ENCODE measurements at places on chromosomes 5 and 9.

DNA sequence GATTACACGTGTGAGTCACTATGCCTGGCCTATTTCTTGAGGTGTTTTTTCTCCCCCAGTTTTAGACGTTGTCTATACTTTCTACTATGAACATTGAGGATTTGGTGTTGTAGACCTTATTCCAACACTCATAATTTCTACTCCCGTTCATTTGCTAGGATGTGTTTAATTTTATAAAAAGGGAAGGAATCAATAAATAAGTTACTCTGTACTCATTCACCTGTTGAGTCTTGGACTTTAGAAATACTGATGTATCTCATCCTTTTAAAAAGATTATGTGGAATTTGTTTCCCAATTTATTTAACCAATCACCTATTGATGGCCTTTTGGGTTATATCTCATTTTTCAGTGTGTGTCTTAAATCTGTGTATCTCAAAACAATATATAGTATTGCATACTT is 3.2 kb downstream of the CDK7 start:
- no peak for DNase-seq

DNA sequence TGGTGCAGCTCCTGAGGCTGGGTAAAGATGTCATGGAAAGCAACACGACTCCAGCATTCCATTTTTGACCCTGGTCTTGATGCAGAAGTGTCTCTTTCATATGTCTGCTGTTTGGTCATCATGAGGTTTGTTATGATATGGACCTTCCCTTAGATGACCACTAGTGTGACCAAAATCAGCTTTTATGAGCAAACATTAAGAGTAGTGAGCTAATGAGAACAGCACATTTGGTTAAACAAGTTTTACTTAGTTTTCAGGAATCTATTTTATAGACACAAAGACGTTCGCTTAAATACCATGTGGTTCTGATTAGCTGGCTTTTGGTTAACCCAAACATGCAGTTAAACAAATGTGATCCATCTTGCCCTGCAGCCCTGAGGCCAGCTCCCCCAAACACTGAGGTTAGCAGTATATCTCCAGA is 56.7 kb upstream of the ACTBL2 start:
- DNase-seq = no peak

DNA sequence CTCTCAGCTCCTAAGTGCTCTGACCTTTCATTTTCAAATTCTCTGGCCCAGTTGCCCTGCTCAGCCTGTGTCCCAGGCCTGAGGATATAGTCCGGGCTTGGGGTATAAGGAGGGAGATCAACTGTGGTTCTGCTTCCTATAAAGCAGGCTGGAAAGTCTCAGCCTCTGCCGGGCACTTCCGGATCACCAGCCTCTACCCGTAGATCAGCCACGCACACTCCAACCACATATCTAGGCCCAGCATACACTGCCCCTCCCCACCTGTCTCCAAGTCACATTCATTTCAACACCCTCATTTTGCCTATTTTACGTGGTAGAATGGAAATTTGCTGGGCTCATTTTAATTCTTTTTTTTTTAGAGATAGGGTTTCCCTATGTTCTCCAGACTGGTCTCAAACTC is 3.1 kb downstream of the ZER1 start:
- no peak for DNase-seq

DNA sequence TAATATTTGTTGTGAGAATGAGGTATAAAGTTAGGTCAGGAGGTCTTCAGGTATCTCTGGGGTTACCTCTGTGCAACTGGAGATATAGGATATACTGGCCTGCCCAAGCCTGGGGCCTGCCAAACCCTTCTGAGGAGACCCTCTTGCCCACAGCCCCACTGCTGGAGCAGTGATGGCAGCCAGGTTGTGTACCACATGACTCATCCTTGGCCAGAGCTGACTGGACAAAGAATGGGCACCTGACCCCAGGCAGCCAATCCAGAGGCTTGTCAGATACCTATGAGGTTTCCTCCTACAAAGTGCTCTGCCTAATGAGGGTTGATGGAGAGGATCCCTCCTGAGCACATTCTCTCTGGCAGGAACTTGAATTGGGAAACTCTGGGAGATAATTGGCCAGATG is 56.1 kb upstream of the TBC1D2 start:
- DNase-seq = no peak

DNA sequence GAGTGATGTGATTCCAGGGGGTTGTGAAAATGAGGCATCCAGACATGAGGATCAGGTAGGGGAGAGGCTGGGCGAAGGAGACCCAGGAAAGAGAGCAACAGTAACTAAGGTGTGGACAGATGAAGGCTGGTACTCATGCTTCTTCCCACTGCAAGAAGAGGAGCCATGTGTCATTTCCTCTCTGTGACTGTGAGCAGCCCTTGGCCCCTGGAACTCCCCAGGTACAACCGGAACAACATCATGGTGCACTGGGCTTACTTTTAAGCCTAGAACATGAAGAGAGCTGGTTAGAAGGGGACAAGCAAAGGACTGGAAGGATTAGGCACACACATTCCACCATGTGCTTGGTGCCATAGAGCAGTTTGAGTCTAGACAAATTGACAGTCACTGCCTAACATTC is 10.9 kb upstream of the IL12B start:
- no peak for DNase-seq

- no peak for DNase-seq
Measured at GRCh38 chr9:114233491-114234185, 78.3 kb downstream of the COL27A1 start.

DNA sequence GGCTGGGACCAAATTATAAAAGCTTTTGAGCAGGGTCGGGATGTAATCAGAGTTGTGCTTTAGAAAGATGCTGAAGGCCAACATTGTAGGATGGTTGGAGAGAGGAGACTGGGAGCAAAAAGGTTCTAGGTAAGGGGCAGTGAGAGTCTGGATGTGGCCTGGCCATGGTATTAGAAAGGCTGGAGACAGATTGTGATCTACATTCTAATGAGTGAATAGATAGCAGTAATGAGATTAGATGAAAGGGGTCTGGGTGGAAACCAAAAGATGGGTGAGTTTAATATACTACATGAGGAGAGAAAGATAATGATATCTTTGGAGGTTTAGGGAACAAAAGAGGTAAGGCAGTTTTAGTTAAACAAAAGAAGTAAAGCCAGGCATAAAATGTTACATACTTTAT is 88.8 kb upstream of the SH3GL2 start:
- DNase-seq = no peak

DNA sequence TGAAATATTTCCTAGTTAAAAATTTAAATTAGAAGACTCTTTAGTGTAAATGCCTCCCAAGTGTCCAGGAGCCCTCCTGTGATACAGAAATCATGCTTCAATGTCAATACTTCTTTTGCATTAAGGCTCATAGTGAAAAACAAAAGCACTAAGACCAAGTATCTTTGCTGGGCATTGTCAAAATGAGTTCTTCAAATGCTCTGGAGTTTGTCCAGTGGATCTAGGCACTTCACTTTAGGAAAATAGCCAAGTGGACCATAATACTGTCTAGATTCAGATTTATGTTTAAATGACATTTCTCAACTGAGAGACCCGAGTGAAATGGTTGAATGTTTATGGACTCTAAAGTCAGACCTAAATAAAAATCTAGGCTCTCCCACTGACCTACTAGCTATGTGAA is 21.3 kb upstream of the CCDC112 start:
- no peak for DNase-seq

DNA sequence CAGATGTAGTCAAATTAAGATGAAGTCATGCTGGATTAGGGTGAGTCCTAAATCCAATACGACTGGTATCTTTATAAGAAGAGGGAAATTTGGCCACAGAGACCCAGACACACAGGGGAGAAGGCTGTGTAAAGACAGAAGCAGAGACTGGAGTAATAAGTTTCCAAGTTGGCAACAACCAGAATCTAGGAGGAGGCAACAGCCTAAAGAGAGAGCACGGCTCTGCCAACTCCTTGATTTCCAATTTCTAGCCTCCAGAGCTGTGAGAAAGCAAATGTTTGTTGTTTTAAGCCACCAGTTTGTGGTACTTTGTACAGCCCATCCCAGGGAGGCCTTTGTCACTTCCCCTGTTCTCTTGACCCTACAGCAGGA is 74.4 kb downstream of the ATG10 start:
- DNase-seq = no peak

- no peak for DNase-seq
Measured at GRCh38 chr5:172622091-172623046, 18.7 kb upstream of the NEURL1B start.

GRCh38 chr5:39177631-39177964 is 41.8 kb downstream of the FYB1 start:
- DNase-seq = peak; percentile 84

- no peak for DNase-seq
Measured at GRCh38 chr5:140025736-140026135, 17.4 kb downstream of the NRG2 start.

DNA sequence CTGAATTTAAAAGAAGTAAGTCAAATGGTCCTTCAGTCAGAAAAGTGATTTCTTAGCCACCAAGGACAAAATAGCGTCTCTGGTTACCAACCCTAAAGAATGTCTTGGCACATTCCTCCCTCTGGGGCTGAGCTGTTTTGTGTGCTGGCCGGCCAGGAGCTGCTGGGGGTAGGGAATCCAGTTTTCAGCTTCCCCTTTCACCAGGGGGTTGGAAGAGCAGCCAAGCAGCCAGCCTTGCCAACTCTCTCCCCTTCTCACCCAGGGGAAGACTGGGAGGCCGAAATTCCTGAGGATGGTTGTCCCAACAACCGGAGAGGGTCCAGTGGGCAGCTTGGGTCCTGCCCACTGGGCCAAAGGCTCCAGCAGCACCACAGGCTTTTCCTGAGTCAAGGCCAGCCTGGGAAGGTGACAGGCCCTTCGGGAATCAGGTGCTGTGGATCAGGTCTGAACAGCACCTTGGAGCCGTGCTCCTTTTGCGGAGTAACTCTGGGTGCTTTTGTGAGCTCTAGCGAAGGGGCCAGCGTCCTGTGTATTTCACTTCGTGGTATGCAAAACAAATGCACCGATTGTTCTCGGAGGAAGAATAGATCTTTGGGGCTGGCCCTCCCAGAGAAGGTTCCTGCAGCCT is 4.2 kb downstream of the WWC1 start:
- DNase-seq = no peak

DNA sequence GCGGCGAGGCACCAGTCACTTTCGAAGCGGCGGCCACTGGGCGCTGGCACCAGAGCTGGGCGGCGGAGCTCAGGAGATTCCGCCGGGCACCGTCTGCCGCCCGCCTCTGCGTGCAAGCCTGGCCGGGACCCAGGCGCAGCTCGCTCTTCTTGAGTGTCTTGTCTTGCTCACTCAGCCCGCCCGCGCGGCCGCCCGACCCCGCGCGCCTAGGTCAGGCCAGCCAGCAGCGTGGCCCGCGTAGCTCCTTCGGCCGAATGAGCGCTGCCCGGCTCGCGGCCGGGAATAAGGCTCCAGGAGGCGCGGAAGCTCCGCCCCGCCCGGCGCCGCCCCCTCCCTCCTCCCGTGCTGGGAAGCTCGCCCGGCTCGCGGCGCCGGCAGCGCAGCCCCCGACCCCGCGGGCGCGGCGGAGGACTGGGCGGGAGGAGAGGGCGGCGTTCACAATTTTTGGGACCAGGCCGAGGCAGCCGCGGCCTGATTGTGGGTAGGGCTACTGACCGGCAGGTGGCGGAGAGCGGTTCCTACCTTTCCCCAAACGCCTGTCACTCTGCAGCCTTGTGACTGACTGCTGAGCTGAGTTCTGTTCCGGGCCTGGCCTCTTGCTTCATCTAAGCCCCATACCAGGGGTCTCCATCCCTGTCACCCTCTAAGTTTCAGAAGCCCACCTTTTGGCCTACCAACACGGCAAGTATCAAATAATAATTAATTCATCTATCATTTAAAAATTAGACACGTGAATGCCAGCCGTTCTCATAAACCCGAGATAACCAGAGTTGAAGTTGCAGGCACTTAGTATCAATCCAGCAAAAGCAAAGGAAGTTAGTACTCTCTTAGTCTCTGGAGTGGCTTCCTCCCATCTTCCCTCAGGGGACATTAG is at the start of gene HBEGF:
Gene HBEGF, minus strand, starts transcription at position 256 of the 874 bp plus-strand sequence. CDS start 275 bp downstream, outside the sequence.
- DNase-seq = peak; percentile 76

- no peak for DNase-seq
Measured at GRCh38 chr9:700365-701282, 140.9 kb upstream of the DMRT1 start.

DNA sequence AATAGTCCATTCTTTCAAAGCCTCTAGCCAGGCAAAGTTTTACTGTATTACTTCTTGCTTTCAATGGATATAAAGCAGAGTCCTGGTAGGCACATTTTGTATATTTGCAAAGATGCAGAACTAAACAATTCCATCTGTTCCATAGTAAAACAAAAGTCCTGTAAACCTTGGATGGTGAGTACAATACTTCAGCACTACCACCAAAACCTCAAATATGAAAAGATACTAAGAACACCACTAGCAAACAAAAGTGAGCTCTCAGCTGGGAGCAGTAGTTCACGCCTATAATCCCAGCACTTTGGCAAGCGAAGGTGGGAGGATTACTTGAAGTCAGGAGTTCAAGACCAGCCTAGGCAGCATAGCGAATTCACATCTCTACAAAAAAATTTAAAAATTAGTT is 195.0 kb downstream of the MSX2 start:
- no peak for DNase-seq

DNA sequence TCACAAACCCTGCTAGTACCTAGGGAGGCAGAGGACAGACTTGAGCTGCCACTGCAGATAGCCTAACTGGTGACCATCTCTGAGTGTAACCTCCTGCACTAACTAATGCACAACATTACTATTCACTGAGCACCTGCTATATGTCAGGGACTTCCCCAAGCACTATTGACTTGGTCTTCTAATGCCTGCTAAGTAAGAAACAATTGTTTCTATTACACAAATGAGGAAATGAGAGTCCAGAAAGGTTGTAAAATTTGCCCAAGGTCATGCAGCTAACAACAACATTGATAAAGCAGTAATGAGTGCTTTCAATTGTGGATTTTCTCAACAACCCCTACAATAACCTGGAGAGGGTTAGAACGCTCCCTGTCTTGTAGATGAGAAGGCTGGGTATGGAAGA is 183.7 kb downstream of the ZNF462 start:
- no peak for DNase-seq

DNA sequence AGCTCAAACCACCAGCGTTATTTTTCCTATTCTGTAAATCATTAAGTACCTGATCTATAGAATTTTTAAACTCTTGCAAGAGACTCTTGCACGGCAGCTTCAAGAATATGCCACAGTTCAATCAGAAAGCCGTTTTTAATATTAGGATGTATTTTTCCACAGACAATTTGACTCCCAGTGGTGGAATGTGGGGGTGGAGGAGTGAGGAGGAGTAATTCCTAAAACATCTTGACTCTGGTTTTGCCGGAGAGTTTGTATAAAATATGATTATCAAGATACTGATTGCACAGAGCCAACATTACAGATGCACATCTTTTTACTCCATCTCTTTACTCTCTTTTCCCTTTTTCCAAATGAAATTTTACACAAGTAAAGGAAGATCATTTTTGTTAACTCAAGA is 288.3 kb downstream of the ENC1 start:
- no peak for DNase-seq

Measured in inflammatory macrophage treated with lipopolysaccharide for 4 hours (primary cell).